ENCODE measurements at places on chromosomes 7 and 10. TPM values are rescaled to one million over a fixed set of nuclear protein-coding genes. Genes with fewer than 3 reads are reported as not detected.

- DNase-seq = peak; percentile 73
These were observed 30.6 kb downstream of the TLX1 start for GRCh38 chr10:101161494-101162299.

DNA sequence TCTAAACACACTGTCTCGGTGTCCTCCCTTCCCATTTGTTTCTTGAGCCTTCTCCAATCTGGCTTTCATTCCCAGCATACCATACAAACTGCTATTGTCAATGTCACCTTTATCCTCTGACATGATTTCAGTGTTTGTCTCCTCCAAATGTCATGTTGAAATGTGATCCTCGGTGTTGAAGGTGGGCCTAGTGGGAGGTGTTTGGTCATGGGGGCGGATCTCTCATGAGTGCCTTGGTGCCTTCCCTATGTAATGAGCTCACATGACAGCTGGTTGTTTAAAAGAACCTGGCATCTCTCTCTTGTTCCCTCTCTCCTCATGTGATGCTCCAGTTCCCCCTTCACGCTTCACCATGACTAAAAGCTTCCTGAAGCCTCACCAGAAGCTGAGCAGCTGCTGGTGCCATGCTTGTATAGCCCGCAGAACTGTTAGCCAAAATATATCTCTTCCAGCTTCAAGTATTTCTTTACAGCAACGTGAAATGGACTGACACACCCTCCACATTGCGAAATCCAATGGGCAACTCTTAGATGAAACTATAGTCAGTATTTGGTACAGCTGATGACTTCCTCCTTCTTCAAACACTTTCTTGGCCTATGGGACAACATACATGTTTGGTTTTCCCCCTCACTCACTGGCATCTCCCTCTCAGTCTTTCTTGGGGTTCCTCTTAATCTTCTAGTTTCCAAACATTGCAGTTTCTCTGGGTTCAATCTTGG, 27.8 kb downstream of the RNLS start:
- no peak for DNase-seq

GRCh38 chr10:1738950-1739349, 1.6 kb upstream of the ADARB2 start:
- DNase-seq = no peak

- DNase-seq = no peak
These were observed 519.1 kb downstream of the NRG3 start for GRCh38 chr10:82394122-82394521.

DNA sequence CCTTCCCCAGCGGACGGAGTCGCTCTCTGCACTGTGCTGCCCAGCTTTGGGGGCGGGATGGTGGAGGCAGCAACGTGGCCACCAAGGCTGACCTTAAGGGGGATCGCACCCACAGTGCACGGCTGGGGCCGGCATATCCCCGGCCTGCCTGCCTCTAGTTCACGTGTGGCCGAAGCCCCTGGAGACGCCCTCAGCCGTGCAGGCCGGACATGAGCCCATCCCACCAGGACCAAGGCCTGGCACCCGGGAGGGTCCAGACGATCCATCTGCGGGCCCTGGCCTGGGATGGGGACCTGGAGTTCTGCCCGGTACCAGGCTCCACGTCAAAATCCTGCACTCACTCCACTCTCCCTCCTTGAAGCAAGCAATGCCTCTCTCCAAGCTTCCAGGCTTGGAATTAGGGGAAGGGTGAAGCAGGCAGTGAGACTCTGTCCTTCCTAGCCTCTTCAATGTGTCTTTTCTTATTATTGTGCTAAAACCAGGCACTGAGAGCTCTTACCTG, 520.8 kb downstream of the REEP3 start:
- DNase-seq = no peak

DNA sequence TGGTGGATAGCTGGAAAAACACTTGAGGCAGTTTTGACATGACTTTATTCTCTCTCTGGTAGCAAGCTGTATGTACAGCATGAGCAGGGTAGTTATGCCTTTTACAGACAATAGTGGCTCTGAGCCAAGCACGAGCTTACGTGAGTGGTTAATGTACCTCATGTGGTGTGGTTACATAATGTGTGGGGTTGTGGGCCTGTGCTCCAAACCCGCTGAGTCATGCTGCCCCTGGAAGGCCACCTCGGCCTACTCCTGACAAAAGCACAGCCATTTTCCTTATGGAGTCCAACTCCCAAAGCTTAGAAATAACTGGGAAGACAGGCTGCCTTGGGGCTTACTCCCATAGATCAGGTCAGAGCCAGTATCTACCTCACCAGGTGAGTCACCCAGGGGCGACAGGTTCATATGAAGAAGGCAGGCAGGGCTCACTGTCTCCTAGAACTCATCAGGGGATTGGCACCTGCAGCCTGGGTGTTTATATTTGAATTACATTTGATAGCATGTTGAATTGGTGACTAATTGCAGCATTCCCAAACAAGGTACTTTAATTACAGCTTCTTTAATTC, 404.5 kb downstream of the ADRA2A start:
- peak; percentile 39 for DNase-seq

- no peak for DNase-seq
These were observed 48.4 kb upstream of the FZD8 start for GRCh38 chr10:35690534-35690933.

GRCh38 chr7:130305433-130306042, 12.6 kb downstream of the CPA4 start:
- no peak for DNase-seq

C10orf105 gene
- total RNA-seq = not detected

DOCK1 gene
- total RNA-seq = 53.8 TPM

HYAL4 gene
- not detected for total RNA-seq

TMEM270 gene
- not detected for total RNA-seq
